ENCODE measurements at places on chromosomes 11 and 22.
A peak's percentile ranks its signal among the peaks of the same experiment; 100 is the strongest.

DNA sequence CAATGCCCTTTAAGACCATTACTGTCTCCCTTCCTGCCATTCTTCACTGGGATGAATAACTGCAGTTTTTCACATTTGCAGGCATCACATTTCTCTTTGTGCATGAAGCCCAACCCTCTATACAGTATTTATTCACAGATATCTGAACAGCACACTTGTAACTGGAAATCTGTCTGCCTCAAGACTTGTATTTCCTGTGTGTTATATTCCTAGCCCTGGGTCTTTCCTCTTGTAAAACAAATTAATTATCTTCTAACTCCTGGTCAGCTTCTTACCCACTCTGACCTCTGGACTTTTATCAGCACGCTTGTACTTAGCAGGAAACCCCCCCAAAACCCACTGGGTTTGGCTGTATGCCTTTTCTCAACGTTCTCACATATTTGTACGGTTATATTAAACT, 2.0 kb downstream of the CSRP3 start:
- DNase-seq = peak; percentile 13

GRCh38 chr11:61863548-61864081, 27.7 kb downstream of the FADS3 start:
- no peak for DNase-seq

- no peak for DNase-seq
Measured at GRCh38 chr11:68688881-68689280, 4.5 kb downstream of the GAL start.

- DNase-seq = no peak
Measured at GRCh38 chr11:83709434-83709833, 423.3 kb upstream of the CCDC90B start.

GRCh38 chr11:88292171-88292843, 45.2 kb downstream of the CTSC start:
- DNase-seq = peak; percentile 32

DNA sequence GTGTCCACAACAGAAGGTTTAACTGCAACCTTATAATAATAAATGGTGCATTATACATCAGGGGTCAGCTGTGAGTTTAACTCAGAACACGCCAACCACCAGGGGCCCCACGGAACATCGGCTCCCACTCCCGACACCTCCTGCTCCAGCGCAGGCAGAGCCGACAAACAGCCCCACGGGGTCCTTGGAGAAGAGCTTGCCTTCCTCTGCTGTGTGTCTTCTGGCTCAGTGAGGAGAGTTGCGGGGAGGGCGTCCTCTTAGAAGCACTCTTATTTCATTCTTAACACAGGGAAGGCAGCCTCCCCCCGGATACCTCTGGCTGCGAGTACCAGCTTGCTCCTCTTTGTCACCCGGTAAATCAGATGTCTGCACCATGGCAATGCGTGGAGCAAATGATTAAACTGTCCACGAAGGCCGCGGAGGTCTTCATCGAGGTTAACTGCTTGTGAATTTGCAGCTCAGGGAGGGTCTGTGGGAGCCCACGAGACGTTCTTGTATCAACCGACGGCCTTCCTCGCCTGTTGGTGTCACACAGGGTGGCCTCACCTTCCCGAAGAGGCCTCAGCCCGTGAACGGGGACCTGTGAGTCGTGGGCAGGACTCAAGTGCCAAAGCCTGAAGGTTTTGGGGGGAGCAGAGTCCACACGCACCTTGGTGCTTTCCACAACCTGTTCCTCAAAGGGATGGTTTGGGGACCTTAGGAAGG, 464.0 kb downstream of the BRD1 start:
- DNase-seq = no peak
